Hepatocyte (in vitro differentiated cells): ENCODE measurements at places on chromosomes 6 and 20. TPM values are rescaled to one million over a fixed set of nuclear protein-coding genes. Genes with fewer than 3 reads are reported as not detected.

GRCh38 chr20:17320456-17320855, 93.6 kb downstream of the PCSK2 start:
- peaks cover 8% of the 10 kb centered on the region for H3K27me3 ChIP-seq
- no peak overlapping the region for H3K4me3 ChIP-seq
- no peaks in the 10 kb centered on the region for H3K36me3 ChIP-seq
- H3K27ac ChIP-seq, result no peak overlapping the region
- DNase-seq, result no peak

DNA sequence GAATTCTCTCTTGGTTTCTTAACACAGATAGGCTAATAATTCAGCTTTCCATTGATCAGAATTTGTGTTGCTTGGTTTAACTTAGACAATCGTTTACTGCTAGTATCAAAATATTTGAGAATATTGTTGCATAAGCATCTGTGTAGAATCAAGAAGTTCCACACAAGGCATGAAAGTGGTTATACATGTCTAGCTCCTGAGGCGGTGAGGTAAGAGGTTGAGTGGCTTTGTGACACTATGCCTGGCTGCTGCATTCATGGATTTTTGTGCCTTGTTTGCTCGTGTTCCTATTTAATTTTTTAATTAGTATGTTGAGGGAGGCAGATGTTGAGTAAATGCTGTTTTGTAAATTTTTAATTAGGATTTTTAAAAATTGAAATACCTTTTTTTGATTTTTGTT, 10.2 kb downstream of the PKIB start:
- peaks cover 5% of the 10 kb centered on the region for H3K4me1 ChIP-seq
- no peak overlapping the region for H3K27ac ChIP-seq
- no peak overlapping the region for H3K4me3 ChIP-seq
- no peaks in the 10 kb centered on the region for H3K27me3 ChIP-seq

DNA sequence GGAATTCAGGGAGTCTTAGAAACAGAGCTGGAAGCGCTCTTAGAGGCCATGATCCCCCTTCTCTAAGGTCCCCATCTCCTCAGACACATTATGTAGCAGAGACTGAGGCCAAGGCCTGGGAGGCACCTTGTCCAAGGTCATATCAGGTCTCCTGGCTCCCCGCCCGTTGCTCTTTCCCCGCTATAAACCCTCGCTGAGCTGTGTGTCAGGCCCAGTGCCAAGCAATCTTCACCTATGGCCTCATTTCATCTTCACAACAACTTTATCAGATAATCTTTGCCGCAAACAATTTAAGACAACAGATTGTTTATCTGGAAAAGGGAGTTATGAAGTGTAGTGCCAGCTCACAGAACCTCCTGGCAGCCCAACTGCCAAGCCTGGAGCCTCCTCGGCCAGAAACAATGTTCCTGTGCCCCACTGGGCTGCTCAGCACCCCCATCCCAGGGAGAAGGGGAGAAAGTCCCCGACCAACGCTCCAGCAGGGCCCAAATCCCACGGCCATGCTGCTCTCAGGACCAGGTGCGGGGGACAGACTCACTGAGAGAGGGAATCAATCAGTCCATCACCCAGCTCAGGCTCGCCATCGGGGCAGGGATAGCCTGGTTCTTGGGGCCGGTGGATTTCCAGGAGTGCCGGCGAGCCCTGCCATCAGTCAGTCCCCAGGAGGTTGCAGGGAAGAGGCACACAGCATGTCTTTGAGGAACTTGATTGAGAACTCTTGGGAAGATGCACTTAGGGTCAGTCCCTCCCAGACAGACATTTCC, 16.9 kb upstream of the FANCE start:
- H3K27me3 ChIP-seq, result no peaks in the 10 kb centered on the region
- no peak overlapping the region for H3K27ac ChIP-seq
- H3K4me1 ChIP-seq, result peaks cover 7% of the 10 kb centered on the region
- H3K4me3 ChIP-seq, result no peak overlapping the region
- H3K36me3 ChIP-seq, result no peaks in the 10 kb centered on the region
- DNase-seq, result no peak

- no peaks in the 10 kb centered on the region for H3K4me1 ChIP-seq
- no peaks in the 10 kb centered on the region for H3K36me3 ChIP-seq
- H3K27me3 ChIP-seq, result no peaks in the 10 kb centered on the region
- peak; percentile 26 for DNase-seq
- no peak overlapping the region for H3K4me3 ChIP-seq
Measured at GRCh38 chr6:126337323-126337722, 2.6 kb upstream of the CENPW start.

DNA sequence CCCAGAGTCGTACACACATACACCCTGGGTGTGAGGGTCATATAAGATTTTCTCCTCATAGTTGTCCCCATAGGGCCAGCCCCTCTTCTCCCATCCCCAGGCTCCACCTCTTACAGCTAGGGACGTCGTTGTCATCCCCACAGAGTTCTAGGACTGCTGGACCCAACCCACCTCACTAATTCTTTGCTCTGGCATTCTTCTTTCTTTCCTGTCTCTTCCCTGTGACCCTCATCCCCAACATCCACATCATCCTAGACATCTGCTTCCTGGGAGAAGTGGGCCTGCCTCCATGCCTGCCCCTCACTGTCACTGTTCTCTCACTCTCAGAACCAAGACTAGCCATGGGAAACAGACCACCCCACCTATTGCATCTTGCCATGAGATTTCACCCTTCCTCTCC, 1.1 kb downstream of the PSMF1 start:
- no peaks in the 10 kb centered on the region for H3K36me3 ChIP-seq
- no peak for DNase-seq
- H3K27me3 ChIP-seq, result no peaks in the 10 kb centered on the region
- H3K4me3 ChIP-seq, result peak overlapping the region; percentile 91
- H3K4me1 ChIP-seq, result peaks cover 19% of the 10 kb centered on the region

GRCh38 chr20:25394276-25394675, 3.6 kb upstream of the ABHD12 start:
- no peaks in the 10 kb centered on the region for H3K36me3 ChIP-seq
- no peak for DNase-seq
- no peaks in the 10 kb centered on the region for H3K27me3 ChIP-seq
- peaks cover 14% of the 10 kb centered on the region for H3K4me1 ChIP-seq
- H3K27ac ChIP-seq, result no peak overlapping the region

- H3K27me3 ChIP-seq, result no peaks in the 10 kb centered on the region
- DNase-seq, result no peak
- no peaks in the 10 kb centered on the region for H3K36me3 ChIP-seq
- no peak overlapping the region for H3K27ac ChIP-seq
Measured at GRCh38 chr6:113172531-113172966, 684.6 kb upstream of the MARCKS start.

GRCh38 chr20:444862-445426, 17.4 kb downstream of the TBC1D20 start:
- H3K27ac ChIP-seq, result no peak overlapping the region
- H3K4me1 ChIP-seq, result no peaks in the 10 kb centered on the region
- no peak overlapping the region for H3K4me3 ChIP-seq
- H3K27me3 ChIP-seq, result no peaks in the 10 kb centered on the region

GRCh38 chr6:71599359-71599758, 287.0 kb upstream of the RIMS1 start:
- no peaks in the 10 kb centered on the region for H3K4me1 ChIP-seq
- no peaks in the 10 kb centered on the region for H3K27me3 ChIP-seq
- H3K36me3 ChIP-seq, result no peaks in the 10 kb centered on the region
- no peak overlapping the region for H3K27ac ChIP-seq

- peak overlapping the region; percentile 18 for H3K27ac ChIP-seq
- peaks cover 4% of the 10 kb centered on the region for H3K27me3 ChIP-seq
- no peaks in the 10 kb centered on the region for H3K36me3 ChIP-seq
Measured at GRCh38 chr6:62283796-62284411, 2.1 kb downstream of the KHDRBS2 start.

DNA sequence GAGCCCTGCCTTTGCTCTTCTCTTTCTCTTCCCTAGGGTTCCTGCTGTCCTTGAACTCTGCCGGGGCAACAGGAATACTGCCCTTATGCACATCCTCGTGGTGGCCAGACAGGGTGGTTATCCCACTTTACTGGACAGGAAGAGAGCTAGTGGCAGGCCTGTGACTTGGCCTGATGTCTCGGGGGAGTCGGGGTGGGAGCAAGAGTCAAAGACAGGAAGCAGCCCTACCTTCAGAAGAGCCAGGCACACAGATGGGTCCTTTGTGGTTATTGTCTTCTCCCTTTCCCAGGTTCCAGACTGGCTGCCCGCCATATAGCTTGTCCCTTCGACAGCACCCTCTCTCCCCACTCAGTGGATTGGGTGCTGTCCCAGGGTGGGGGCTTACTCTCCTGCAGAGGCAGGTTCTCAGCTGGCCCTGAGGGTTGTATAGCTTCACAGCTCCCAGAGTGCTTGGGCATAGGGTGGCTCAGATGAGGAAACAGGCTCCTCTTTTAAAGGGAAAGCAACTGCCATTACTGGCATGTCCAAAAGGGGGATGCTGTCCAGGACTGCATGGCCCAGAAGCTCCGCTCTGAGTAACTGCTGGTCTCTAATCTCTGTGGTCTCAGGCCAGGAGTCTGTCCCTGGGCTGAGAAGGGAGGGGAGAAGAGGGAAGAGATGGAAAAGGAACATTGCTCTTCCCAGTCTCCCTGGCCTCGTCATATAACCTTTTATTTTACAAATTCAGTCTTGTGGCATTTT, 17.3 kb downstream of the PLCG1 start:
- peaks cover 14% of the 10 kb centered on the region for H3K4me1 ChIP-seq
- no peak overlapping the region for H3K27ac ChIP-seq
- no peak for DNase-seq
- H3K4me3 ChIP-seq, result no peak overlapping the region
- H3K36me3 ChIP-seq, result no peaks in the 10 kb centered on the region

- H3K4me3 ChIP-seq, result no peak overlapping the region
- no peaks in the 10 kb centered on the region for H3K36me3 ChIP-seq
- no peak for DNase-seq
- no peaks in the 10 kb centered on the region for H3K4me1 ChIP-seq
- no peaks in the 10 kb centered on the region for H3K27me3 ChIP-seq
- no peak overlapping the region for H3K27ac ChIP-seq
Measured at GRCh38 chr6:48397887-48398286, 286.9 kb upstream of the PTCHD4 start.

DNA sequence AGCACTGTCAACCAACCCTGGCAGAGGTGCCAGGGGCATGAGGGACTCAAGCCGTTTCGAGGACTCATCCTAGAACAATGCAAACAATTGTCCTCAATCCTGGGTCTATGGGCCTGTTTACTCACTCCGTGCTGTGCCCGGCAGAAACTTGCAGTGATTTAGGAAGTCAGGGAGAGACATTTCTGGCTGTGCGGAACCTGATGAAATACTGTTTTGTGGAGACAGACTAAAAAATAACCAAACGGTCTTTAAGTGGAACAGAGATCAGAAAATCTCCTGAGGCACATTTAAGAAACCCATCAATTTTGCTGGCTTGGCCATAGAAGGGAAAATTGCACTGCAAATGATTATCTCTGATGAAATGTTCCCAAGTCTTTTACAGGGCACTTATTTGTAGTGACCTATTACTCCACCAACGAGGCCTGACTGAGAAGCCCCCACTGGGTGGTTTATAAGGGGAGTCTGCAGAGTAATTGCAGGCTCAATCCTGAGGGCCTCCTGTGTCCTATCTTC, 79.8 kb upstream of the KCNK16 start:
- H3K4me3 ChIP-seq, result no peak overlapping the region
- H3K27ac ChIP-seq, result no peak overlapping the region
- H3K36me3 ChIP-seq, result no peaks in the 10 kb centered on the region
- H3K27me3 ChIP-seq, result no peaks in the 10 kb centered on the region
- H3K4me1 ChIP-seq, result no peaks in the 10 kb centered on the region

DNA sequence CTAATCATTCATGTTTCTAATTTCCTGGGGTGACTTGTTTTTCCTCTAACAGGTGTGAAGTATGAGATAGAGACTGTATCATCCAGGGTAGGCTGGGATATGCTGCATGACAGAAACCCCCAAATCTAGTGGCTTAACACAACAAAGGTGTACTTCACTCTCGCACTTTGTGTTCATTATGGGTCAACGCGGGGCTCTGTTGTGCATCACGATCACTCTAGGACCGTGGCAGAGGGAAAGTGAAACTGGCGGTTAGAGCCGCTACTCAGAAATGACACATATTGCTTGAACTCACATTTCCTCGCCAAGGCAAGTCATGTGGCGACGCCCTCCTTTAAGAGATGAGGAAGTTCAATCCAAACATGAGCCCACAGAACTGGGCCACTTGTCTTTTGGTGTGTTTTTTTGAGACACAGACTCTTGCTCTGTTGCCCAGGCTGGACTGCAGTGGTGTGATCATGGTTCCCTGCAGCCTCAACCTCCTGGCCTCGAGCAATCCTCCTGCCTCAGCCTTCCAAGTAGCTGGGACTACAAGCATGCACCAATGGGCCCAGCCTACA, 41.3 kb downstream of the PCNA start:
- H3K4me1 ChIP-seq, result no peaks in the 10 kb centered on the region
- no peak overlapping the region for H3K27ac ChIP-seq
- DNase-seq, result no peak
- H3K36me3 ChIP-seq, result no peaks in the 10 kb centered on the region
- H3K4me3 ChIP-seq, result no peak overlapping the region

GRCh38 chr20:19083136-19083621, 129.3 kb upstream of the SLC24A3 start:
- no peak overlapping the region for H3K27ac ChIP-seq
- H3K4me1 ChIP-seq, result no peaks in the 10 kb centered on the region
- DNase-seq, result no peak
- no peak overlapping the region for H3K4me3 ChIP-seq
- H3K36me3 ChIP-seq, result no peaks in the 10 kb centered on the region

- H3K36me3 ChIP-seq, result no peaks in the 10 kb centered on the region
- H3K4me3 ChIP-seq, result no peak overlapping the region
- H3K27ac ChIP-seq, result peak overlapping the region; percentile 21
- peaks cover 13% of the 10 kb centered on the region for H3K27me3 ChIP-seq
- peaks cover 37% of the 10 kb centered on the region for H3K4me1 ChIP-seq
- peak; percentile 57 for DNase-seq
Measured at GRCh38 chr6:143964674-143965081, 43.4 kb downstream of the PLAGL1 start.

- no peak overlapping the region for H3K27ac ChIP-seq
- no peak for DNase-seq
- no peaks in the 10 kb centered on the region for H3K36me3 ChIP-seq
- H3K4me3 ChIP-seq, result no peak overlapping the region
- no peaks in the 10 kb centered on the region for H3K4me1 ChIP-seq
- no peaks in the 10 kb centered on the region for H3K27me3 ChIP-seq
Measured at GRCh38 chr6:125639466-125640020, 109.9 kb upstream of the HEY2 start.

DNA sequence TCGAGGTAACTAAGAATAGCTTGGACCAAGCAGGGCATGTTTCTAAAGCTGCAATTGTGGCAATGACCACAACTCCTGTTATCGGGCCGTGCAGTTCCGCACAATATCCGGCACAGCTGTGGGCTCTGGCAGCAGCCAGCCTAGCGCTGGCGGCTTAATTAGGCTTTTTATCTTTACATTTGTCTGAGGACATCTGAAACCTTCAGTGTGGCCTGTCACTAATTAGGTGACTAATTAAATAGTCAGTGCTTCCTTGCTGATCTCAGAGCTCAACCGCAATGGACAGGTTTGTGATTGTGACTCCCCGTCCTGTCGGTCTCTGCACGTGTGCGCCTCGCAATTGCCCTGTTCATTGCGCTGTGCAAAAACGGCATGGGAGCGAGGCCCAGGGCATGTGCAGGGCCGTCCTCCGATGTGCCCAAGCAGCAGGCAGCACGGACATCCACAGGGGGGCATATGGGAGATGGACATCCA, 134.8 kb upstream of the INSM1 start:
- DNase-seq, result no peak
- no peaks in the 10 kb centered on the region for H3K4me1 ChIP-seq
- H3K27me3 ChIP-seq, result no peaks in the 10 kb centered on the region
- H3K36me3 ChIP-seq, result no peaks in the 10 kb centered on the region

Gene OPN5
- polyA plus RNA-seq, result not detected in 2 replicates

Gene SEL1L2
- polyA plus RNA-seq, result not detected in 2 replicates

Gene BFSP1
- 0.12 and 2.3 TPM in 2 replicates for polyA plus RNA-seq

Gene MARCKS
- 95.5 and 96.9 TPM in 2 replicates for polyA plus RNA-seq

Gene FABP7
- 0.96 TPM in 1 of 2 replicates, not detected in the other for polyA plus RNA-seq

Gene ASIP
- polyA plus RNA-seq, result 2.3 and 3.3 TPM in 2 replicates

Gene GJA1
- 86.0 and 91.5 TPM in 2 replicates for polyA plus RNA-seq

Gene OR2J3
- not detected in 2 replicates for polyA plus RNA-seq

Gene PSMB8
- 18.6 and 36.7 TPM in 2 replicates for polyA plus RNA-seq

Gene TAF4
- 2.9 and 3.3 TPM in 2 replicates for polyA plus RNA-seq
